PC-3 (cell line): ENCODE measurements at places on chromosomes 1 and 21. TPM values are rescaled to one million over a fixed set of nuclear protein-coding genes. Genes with fewer than 3 reads are reported as not detected.

ECM1 gene
- total RNA-seq = 2.3 and 3.7 TPM in 2 replicates

SLC1A7 gene
- 0.23 and 0.26 TPM in 2 replicates for total RNA-seq

UBASH3A gene
- 1.0 TPM in 1 of 2 replicates, not detected in the other for total RNA-seq

GRCh38 chr1:169109561-169110134 lies 3.2 kb downstream of the ATP1B1 start:
- peak; percentile 84 for DNase-seq
- H3K27ac ChIP-seq = peak overlapping the region; percentile 64
- peaks cover 28% of the 10 kb centered on the region for H3K36me3 ChIP-seq
- peak overlapping the region; percentile 93 for H3K4me3 ChIP-seq
- peaks cover 70% of the 10 kb centered on the region for H3K4me1 ChIP-seq

DNA sequence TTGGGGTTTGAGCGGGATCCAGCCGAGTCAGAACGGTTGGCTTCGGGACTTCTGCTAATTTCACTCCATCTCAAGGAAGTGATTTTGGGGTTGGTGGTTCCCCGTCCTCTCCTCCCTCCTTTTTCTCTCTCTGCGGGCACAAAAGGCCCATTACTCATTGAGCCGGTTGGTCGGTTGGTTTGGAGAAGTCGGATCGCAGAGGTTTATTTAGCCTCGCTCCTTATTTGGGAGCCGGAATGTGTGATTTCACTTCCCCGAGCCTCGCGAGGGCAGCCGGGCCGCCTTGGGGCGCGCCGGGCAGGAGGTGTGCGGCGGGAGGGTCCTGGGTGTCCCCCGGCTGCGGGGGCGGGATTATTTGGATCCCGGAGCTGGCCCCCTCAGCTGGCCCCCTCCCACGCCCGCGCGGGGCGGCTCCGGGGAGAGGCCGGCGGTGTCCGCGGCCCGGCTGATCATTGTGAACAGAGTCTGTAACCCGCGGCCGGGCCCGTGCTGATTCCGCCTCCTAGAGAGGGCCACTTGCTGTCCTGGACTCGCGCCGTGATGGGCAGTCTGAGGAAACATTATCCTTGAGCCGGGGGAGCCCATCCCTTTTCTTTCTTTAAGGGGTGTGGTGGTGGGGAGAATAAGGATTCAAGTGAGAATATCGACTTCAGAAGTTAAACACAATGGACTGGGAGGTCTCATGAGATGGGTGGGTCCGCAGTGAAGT lies 1.2 kb downstream of the MAPKAPK2 start:
- peak overlapping the region; percentile 65 for H3K27ac ChIP-seq
- peaks cover 13% of the 10 kb centered on the region for H3K27me3 ChIP-seq
- H3K36me3 ChIP-seq = no peaks in the 10 kb centered on the region
- DNase-seq = peak; percentile 83
- peaks cover 28% of the 10 kb centered on the region for H3K4me1 ChIP-seq

- H3K4me3 ChIP-seq = no peak overlapping the region
- H3K4me1 ChIP-seq = peaks cover 13% of the 10 kb centered on the region; the same call in 1 of the 2 replicates
- H3K27me3 ChIP-seq = peaks cover 71% of the 10 kb centered on the region
- H3K27ac ChIP-seq = no peak overlapping the region
- DNase-seq = no peak
These were observed 35.2 kb upstream of the KIRREL1 start for GRCh38 chr1:157958263-157958662.

DNA sequence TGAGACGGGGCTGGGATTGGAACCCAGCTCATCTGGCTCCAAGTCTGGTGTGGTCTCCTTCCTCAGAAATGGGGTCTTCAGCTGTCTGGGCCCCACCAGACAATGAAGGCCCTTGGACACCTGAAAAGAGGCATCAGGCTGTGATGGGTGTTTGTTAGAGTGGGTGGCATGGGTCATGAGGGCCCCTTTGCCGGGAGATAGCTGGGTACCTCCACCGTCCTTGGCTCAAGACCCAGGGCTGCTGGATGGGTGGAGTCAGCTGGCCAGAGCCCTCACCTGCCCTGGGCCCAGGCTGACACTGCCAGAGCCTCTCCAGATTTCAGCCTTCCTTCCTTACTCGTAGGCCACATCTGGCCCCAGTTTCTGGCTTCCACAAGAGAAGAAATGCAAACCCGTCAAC lies 13.4 kb upstream of the TTC22 start:
- no peaks in the 10 kb centered on the region for H3K4me1 ChIP-seq
- no peaks in the 10 kb centered on the region for H3K36me3 ChIP-seq
- H3K27ac ChIP-seq = no peak overlapping the region
- no peak for DNase-seq

DNA sequence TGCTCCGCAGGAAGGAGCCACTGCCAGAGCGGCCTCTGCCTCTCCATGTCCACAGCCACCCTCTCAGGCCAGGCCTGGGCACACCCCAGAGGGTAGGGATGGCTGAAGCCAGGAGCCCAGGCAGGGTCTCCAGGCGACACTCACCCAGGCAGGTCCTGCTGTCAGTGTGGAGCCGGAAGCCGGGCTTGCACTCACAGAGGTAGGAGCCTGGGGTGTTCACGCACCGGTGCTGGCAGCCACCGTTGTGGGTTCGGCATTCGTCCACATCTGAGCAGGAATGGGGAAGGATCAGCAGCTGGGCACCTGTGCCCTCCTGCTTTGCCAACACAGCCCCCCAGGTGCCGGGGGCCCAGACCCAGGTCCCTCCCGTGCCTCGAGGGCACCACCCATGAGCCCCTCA lies 69.5 kb downstream of the ARHGEF16 start:
- DNase-seq = no peak
- H3K4me3 ChIP-seq = no peak overlapping the region
- H3K4me1 ChIP-seq = no peaks in the 10 kb centered on the region
- H3K27me3 ChIP-seq = no peaks in the 10 kb centered on the region
- H3K27ac ChIP-seq = no peak overlapping the region
- no peaks in the 10 kb centered on the region for H3K36me3 ChIP-seq

DNA sequence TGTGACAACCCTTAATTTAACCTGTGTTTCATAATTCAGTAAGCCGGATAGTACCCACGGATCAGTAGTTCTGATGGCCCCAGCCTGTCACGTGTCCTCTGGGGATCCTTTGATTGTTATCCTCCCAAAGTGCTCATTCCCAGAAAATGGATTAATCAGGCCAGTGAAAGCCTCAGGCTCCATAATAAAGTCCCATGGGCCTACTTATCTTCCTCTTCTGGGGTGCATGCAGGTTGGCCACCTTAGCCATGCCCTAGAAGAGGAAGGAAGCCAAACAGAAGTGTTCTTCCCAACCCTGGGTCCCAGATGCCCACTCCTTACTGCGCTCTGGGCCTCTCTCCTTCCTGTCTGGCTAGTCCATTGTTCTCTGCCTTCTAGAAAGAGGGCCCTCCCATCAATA lies 146.1 kb downstream of the EDEM3 start:
- DNase-seq = no peak
- H3K4me3 ChIP-seq = no peak overlapping the region
- peaks cover 10% of the 10 kb centered on the region for H3K4me1 ChIP-seq
- H3K27me3 ChIP-seq = no peaks in the 10 kb centered on the region
- H3K36me3 ChIP-seq = no peaks in the 10 kb centered on the region

- H3K27me3 ChIP-seq = no peaks in the 10 kb centered on the region
- H3K4me3 ChIP-seq = peak overlapping the region; percentile 58
- H3K36me3 ChIP-seq = no peaks in the 10 kb centered on the region
- no peak for DNase-seq
These were observed 64.0 kb upstream of the COA6 start for GRCh38 chr1:234309243-234309597.
